ENCODE measurements at places on chromosomes 7 and 10. TPM values are rescaled to one million over a fixed set of nuclear protein-coding genes. Genes with fewer than 3 reads are reported as not detected.

The DNAJC30 gene
- polyA plus RNA-seq = 11.5 TPM

The ERVW-1 gene
- 0.58 TPM for polyA plus RNA-seq

The FXYD4 gene
- not detected for polyA plus RNA-seq

The LRRC61 gene
- polyA plus RNA-seq = 19.8 TPM

The SNX10 gene
- polyA plus RNA-seq = 19.7 TPM

The GIMAP4 gene
- 27.7 TPM for polyA plus RNA-seq

The CDHR3 gene
- polyA plus RNA-seq = 5.0 TPM

The GARIN1A gene
- 0.82 TPM for polyA plus RNA-seq

The PTPN12 gene
- polyA plus RNA-seq = 99.1 TPM

The CDC123 gene
- 137 TPM for polyA plus RNA-seq

The SEMA3A gene
- polyA plus RNA-seq = 15.5 TPM

The BAMBI gene
- 49.7 TPM for polyA plus RNA-seq

The ITGA8 gene
- 51.0 TPM for polyA plus RNA-seq

The COL1A2 gene
- 651 TPM for polyA plus RNA-seq

The GFRA1 gene
- 20.8 TPM for polyA plus RNA-seq

The NPC1L1 gene
- polyA plus RNA-seq = 2.1 TPM

The TMEM196 gene
- not detected for polyA plus RNA-seq

The ENO4 gene
- polyA plus RNA-seq = 2.8 TPM

The AZGP1 gene
- 71.9 TPM for polyA plus RNA-seq

The CPN1 gene
- polyA plus RNA-seq = 3.1 TPM

The EVX1 gene
- polyA plus RNA-seq = 0.04 TPM

The LDB3 gene
- 0.72 TPM for polyA plus RNA-seq

The PODXL gene
- 790 TPM for polyA plus RNA-seq

The TRPV5 gene
- polyA plus RNA-seq = 0.87 TPM

The TMEM270 gene
- not detected for polyA plus RNA-seq

The PNLIPRP2 gene
- not detected for polyA plus RNA-seq

The METTL27 gene
- 3.4 TPM for polyA plus RNA-seq

The MSMB gene
- polyA plus RNA-seq = not detected

The FAM241B gene
- polyA plus RNA-seq = 11.4 TPM

The HOXA13 gene
- 0.06 TPM for polyA plus RNA-seq

The COL17A1 gene
- 0.97 TPM for polyA plus RNA-seq

The TAC1 gene
- 0.83 TPM for polyA plus RNA-seq

The BHLHA15 gene
- not detected for polyA plus RNA-seq

The DOCK4 gene
- polyA plus RNA-seq = 19.3 TPM

The CALCR gene
- 1.1 TPM for polyA plus RNA-seq

The KNDC1 gene
- polyA plus RNA-seq = 4.2 TPM

The CELF2 gene
- 11.8 TPM for polyA plus RNA-seq

The RARRES2 gene
- 39.2 TPM for polyA plus RNA-seq

The DGKI gene
- polyA plus RNA-seq = 1.8 TPM

The ENKUR gene
- 4.9 TPM for polyA plus RNA-seq

The ANKRD61 gene
- polyA plus RNA-seq = 0.54 TPM

The TMEM229A gene
- polyA plus RNA-seq = 0.12 TPM

The RAPGEF5 gene
- 38.1 TPM for polyA plus RNA-seq

The HOXA2 gene
- polyA plus RNA-seq = 6.7 TPM

The AEBP1 gene
- 60.0 TPM for polyA plus RNA-seq

The MUC12 gene
- polyA plus RNA-seq = not detected

The BAIAP2L1 gene
- polyA plus RNA-seq = 13.5 TPM

The ATOH7 gene
- polyA plus RNA-seq = 1.7 TPM

The PHF14 gene
- polyA plus RNA-seq = 81.9 TPM

The HKDC1 gene
- 15.4 TPM for polyA plus RNA-seq

The AGBL3 gene
- polyA plus RNA-seq = 7.6 TPM

The FAM237B gene
- polyA plus RNA-seq = 0.31 TPM

The GSTO2 gene
- 32.1 TPM for polyA plus RNA-seq
